ENCODE measurements at places on chromosomes 7 and 10.

DNA sequence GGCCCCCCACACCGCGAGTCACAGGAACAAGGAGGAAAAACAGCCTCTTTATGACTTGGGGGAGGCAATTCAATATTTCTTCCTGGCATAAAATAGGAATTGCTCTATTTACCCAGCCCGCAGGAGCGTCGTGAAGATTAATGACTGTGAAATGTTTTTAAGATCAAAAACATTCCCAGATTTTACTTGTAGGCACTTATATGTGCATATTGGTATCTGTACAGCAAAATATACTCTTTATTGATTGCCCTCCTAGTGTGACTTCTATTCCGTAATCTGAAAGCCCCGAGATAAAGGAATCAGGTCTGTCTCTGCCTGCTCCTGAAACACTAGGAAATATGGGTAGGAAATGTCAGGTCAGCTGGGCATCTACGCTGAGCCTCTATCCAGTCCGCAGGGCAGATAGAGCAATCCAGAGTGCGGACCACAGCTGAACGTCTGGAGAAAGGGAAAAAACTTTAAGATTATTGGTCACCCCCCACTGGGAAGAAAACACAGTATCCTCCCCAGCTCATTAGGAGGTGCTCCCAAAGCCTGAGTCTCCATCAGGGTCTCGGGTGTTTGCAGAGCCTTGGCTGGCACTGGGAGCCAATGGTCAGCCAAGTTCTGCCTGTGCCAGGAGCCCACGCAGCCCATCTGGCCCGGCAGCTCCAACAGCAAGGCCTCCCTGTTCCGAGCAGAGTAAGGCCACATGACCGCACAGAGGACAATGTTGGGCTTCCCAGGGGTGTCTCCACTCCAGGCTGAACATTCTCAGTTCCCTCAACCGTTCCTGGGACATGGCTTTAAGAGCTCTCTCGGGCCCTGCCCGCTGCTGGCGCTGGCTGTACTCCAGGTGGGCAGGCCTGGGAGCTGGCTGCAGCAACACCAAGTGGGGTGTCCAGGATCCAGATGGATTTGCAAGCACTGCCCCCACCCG, 7.7 kb downstream of the CTBP2 start:
- no peak for DNase-seq

- DNase-seq, result no peak
Measured at GRCh38 chr10:119973281-119973680, 80.8 kb downstream of the SEC23IP start.

DNA sequence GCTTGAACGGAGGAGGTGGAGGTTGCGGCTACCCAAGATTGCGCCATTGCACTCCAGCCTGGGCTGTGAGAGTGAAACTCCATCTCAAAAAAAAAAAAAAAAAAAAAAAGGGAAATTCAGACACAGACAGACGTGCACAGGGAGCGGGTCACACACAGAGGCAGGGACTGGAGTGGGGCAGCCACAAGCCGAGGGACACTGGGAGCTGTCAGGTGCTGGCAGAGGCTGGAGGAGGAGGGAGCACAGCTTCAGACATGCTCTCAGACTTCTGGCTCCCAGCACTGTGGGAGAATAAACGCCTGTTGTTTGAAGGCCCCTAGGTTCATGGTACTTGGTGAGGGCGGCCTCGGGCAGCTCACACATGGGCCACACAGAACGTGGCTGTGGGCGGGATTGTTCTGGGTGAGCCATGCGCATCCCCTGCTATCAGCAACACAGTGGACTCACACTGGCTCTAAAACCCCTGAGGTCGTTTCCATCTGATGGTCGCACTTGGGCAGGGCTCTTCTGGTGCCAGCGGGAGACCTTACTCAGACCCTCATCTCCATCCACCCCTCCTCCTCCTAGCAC, 375.9 kb downstream of the DNAJB6 start:
- DNase-seq, result no peak

GRCh38 chr7:71334541-71334940, 202.6 kb downstream of the GALNT17 start:
- DNase-seq, result no peak

DNA sequence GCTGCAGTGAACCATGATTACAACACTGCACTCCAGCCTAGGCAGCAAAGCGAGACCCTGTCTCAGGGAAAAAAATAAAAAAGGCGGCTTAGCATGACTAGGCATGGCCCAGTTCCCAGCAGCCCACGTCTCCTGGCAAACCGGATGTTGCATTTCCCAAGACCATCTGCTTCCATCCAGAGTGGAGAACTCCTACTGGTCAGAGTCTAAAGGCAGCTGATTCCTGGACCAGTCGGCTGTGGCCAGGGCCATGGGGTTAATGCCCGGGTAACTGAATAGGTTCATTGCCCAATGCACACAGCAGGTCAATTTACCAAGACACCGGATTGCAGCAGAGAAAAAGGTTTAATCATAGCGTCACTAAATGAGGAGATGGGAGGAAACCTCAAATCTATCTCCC, 133.1 kb downstream of the MYL10 start:
- DNase-seq, result no peak

GRCh38 chr10:97075961-97076525, 109.7 kb downstream of the SLIT1 start:
- DNase-seq, result no peak

DNA sequence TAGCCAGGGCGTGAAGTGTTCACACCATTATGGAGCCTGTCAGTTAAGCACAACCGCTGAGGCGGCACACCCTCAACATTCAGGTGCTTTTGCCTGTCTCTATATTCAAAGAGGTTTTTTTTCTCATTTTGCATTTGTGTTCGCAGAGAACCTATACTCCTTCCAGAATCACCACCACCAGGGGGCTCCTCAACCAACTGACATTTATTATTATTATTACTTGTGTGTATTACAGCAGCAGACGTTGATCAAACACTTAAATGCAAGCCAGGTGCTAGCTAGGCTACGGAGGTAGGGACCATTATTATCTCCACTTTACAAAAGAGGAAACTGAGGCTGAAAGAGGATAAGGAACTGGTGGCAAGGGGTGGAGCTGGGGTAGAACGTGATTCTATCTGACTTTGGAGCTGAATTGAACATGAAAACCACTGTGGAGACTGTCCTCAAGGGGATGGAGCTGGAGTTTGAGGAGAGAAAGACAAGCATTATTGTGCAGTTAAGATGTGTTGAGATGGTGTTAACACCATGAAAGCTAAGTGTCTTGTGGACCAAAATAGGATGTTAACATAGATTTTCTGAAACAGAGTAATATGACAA, 133.8 kb upstream of the PLXNA4 start:
- DNase-seq, result no peak

DNA sequence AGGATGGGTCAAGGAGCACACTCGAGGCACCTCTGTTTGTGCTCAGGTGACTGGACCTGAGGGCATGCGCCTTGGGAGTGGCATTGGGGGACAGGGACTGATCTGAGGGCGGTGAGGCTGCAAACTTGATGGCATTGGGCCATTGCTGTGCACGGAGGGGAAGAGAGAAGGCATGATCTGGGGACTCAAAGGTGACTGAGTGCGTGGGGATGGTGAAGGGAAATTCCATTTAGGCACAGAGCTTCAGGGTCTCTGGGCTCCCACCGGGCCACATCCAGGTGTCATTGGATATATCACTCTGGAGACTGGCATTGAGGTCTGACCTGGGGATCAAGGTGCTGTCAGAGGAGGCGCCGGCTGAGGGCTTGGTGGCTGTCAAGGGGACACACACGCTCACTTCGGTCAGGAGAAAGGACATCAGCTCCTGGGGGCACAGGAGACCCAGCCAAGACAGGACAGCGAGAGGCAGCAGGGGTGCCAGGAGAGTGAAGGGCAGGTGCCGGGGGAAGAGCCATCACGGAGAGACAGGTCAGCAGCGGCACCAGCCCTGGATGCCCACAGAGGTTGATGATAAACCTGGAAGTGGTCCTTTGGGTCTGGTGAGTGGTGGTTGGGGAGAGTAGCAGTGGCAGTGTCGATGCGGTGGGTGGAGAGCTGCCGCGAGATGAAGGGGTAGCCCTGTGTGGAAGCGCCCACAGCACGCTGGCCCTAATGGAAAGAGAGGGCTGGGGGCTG, 5.5 kb downstream of the ADCK2 start:
- DNase-seq, result no peak

DNA sequence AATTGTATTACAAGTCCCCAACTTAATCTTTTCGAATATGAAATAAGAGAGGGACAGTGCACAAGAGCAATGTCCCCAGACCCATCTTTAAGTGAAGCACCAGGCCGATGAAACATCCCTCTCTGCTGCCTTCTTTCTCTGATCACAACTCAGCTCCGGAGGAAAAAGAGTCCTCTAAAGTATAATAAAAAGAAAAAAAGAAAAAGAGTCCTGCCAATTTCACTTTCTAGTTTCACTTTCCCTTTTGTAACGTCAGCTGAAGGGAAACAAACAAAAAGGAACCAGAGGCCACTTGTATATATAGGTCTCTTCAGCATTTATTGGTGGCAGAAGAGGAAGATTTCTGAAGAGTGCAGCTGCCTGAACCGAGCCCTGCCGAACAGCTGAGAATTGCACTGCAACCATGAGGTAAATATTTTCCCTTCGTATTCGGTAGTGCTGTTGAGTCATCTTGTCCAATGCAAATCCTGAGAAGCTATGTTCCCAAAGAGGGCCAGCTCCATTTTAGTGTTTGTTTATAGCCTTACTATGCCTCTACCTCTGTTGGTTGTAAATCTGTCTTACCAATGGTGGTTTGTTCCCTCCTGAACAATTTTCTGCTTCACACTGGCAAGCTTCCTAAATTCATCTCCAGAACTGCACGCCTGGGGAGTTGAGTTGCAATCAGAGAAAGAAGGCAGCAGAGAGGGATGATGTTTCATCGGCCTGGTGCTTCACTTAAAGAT, at the start of gene IFIT2:
TSS of gene IFIT2 (plus strand) at position 326 of the 725 bp plus-strand sequence. CDS start at position 404, 78 bp downstream.
- no peak for DNase-seq

- DNase-seq, result no peak
Measured at GRCh38 chr7:5359344-5359743, 64.3 kb downstream of the TNRC18 start.

GRCh38 chr10:11863353-11864109, 40.4 kb downstream of the PROSER2 start:
- DNase-seq, result no peak

DNA sequence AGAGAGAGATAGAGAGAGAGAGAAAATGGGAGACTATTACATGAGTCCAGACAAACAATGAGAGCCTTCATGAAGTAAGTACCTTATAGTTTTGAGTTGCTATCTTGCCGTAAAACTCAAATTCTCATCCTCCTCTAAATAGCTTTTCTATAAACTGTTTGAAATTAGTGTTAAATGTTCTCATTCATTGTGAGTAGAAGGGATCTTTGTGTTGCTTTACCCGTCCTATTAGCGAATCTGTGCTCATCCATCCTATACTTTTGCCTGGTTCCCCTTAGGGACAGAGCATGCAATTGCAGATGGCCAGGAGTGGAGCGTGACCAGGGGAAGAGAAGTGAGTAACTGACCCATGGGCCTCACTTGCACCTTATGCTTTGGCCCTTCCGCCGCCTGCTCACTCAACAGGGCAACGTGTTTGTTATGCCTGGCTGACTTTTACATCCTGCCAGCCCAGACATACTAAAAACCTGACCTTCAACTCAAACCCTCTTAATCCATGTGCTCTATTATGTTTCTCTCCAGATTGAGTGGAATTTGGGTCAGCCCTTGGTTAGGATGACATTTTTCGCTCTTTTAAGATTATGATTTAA, 244.2 kb upstream of the YAE1 start:
- no peak for DNase-seq

- no peak for DNase-seq
Measured at GRCh38 chr7:12571691-12572090, 1.2 kb downstream of the SCIN start.

DNA sequence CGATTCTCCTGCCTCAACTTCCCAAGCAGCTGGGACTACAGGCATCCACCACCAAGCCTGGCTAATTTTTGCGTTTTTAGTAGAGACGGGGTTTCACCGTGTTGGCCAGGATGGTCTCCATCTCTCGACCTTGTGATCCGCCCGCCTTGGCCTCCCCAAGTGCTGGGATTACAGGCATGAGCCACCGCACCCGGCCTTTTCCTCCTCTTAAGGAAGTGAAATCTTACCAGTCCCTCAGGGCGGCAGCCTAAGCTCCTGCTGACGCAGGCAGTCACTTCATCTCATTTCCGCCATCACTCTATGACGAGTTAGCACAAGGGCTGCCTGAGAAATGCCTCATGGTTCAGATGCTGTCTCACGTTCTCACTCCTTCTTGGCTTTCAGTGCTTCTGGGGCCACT, 246.0 kb upstream of the SHH start:
- no peak for DNase-seq

DNA sequence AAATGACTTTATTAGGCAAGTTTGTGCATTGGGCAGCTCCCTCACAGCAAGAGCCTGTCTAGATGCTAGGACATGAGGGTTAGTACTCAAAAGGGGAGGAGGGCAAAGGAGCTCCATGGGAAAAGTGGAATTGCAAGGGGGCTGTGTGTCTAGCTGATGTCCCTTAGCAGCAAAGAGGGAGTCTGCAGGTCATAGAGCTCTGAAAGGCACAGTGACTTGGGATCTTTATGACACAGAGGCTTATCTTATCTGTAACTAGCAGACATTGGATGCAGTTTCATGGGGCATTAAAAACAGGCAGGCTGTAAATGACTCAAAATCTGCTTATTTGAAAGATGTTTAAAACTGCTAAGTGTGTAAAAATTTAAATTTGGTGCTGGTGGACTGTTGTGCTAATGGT, 556.2 kb upstream of the FZD8 start:
- no peak for DNase-seq

DNA sequence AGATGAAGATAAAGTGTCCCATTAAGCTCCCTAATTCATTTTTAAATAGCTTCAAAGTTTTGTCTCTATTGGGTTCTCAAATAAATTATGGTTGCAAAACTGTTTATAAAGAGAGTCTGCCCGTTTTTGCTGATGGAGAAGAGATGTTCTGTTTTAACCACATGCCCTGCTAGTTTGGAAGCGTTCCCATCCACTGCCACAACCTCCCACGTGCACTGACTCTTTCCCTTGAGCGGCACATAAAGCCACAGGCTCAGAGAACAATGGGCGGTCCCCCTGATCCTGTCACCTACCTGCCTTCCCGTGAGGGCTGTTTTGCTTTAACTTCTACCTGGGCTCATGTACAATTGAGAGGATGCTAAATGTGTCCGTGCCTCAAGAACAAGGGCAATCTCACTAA, 65.5 kb downstream of the CPVL start:
- DNase-seq, result no peak

DNA sequence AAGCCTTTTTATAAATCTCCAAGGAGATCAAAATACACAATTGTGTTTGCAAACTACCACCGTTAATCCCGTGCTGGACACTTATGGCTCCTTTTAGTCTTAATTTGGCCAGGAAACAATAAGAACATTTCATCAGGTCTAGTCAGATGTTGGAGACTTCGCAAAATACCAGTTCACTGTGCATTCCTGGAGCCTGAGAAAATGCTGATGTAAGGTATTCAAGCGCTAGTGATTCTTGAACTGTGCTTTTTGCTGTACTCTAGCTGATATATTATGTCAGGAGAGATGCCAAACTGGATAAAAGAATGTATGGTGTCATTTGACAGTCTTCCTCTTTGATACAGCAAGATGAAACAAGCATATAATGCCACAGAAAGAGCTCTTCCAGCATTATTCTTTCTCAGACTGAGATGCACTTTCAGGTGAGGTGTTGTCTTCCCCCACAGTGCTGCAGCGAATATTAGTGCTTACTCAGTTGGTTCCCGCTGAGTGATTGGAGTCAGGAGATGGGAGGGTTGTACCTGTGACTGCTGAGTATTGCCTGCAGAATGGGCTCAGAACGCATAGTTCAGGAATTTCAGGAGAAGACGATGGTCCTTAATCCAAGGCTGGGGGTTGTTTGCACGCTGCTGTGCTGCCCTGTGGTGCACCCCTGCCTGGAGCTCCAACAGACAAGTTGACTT, 59.2 kb downstream of the OGDH start:
- no peak for DNase-seq

All from activated naive CD4-positive, alpha-beta T cell (primary cell).